Activated T-helper 2 cell treated with anti-CD3 and anti-CD28 coated beads, Interferon-gamma antibody, Interleukin-2, Interleukin-4, amounts not matched to agents 10 μg/mL and 5 μg/mL and 100 μg/mL, durations not matched to agents 14 hours and 24 hours and 36 hours (primary cell): ENCODE measurements at places on chromosomes 7 and 10. TPM values are rescaled to one million over a fixed set of nuclear protein-coding genes. Genes with fewer than 3 reads are reported as not detected.

The CNPY1 gene
- not detected in 2 replicates for total RNA-seq

DNA sequence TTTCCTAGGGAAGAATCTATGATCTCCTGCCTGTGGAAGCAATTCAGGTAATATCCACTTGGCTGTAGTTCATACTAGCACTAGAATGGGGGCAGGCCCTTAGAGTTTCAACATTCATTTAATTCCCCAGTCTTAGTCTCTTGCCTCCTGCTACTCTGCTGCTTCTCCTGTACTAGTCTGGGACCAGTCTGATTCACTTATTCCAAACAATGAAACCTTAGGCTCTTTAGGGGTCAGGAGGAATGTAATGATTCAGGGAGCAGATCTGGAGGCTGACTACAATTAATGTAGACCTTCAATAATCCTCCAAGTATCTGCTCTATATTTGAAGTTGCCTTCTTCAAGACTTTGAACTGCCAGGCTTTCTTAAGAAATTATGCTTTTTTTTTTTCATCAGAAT lies 101.8 kb downstream of the GNAT3 start:
- DNase-seq: no peak

- DNase-seq: no peak
These were observed 196.4 kb downstream of the FAM107B start for GRCh38 chr10:14578060-14578952.

GRCh38 chr7:43118313-43118712 lies 5.9 kb downstream of the HECW1 start:
- no peak for DNase-seq

The MPP7 gene
- total RNA-seq: 0.60 and 0.73 TPM in 2 replicates

- DNase-seq: no peak
These were observed 5.1 kb downstream of the PRXL2A start for GRCh38 chr10:80413271-80413996.

The HOXA4 gene
- total RNA-seq: not detected in 2 replicates

DNA sequence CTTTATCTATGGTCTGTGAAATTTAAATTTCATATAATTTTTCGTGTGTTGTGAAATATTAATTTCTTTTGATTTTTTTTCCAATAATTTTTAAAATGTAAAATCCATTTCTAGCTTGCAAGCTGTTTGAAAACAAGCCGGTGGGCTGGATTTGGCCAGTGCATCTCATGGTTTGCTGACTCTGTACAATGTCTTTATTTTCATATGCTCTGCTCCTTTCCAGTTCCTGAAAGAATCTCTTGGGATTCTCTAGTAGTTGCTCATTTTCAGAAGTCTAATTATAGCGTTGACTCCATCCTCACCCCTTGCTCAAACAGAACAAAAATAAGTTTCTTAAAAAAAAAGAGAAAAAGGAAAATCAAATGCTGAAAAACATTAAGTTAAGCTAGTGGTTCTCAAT lies 21.4 kb downstream of the UBN2 start:
- no peak for DNase-seq

The SUMF2 gene
- 153 and 158 TPM in 2 replicates for total RNA-seq

DNA sequence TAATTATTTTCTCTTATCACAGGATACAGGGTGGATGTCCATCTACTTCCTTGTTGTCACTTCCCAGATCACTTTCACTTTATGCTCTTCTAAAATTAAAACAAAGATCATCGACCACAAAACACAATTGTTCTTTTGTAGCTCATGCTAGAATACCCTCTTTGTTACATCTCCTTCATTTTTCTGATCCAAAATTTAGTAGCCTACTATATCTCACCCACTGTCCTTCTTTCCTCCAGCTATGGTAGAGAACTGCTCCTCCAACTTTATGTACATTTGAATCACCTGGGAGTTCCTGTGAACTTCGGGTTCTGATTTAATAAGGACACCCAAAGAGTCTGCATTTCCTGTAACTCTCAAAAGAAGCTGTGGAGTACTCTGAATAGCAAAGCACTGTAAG lies 1.2 kb upstream of the AHR start:
- no peak for DNase-seq

DNA sequence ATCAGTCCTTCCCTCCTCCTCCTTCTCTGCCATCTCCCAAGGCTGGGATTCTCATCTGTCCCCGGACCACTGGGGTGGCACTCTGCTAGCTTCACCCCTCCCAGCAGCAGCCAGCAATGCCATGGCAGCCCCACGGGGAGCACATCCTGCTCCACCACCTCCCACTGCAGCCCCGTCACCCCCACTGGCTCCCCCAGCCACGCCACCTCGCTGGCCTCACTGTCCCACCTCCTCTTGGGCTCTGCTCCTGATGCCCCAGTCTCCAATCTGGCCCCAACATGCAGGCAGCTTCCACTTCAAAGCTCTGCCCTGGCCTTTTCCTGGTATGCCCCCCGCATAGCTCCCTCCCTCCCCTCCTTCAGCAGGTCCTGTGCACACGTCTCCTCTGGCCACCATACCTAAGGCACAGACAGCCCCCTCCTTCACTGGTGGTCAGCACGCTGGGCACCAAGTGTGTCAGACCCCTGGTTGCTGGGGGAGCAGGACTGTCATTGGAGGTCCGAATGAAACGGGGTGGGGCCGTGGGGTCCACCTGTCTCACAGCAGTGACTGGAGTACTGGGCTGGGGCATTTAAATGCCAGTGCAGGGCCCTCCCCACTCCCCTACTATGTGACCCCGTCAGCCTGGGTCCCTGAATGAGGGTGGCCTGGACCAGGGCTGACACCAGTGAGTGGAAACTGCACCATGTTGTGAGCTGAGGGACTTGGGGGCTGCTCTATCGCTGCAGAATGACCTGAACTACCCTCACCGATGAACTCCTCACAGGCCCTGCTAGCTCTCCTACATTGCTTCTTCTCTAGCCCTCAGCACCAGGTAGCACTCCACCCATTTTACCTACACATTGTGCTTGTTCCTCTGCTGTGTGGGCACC lies 38.7 kb downstream of the RASGEF1A start:
- no peak for DNase-seq

The ACTA2 gene
- 11.3 and 11.9 TPM in 2 replicates for total RNA-seq

- no peak for DNase-seq
These were observed 243.1 kb upstream of the AOAH start for GRCh38 chr7:36967387-36967786.

DNA sequence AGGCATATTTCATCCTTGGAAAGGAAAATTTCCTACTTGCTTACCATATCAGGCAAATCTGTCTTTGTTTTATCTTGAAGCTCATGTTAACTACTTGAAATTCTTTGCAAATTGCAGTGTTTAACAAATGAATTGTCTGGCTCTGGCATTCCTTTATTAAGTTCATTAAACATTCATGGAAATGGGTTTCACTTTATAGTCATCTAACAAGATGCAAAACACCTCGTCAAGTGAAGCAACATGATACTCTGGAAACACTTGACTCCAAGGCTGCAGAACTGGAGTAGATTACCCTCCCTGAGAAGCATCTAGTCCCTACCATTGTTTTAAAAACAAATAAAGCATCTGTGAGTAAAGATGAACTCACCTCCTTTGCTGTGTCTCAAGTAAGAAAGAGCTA lies 1086.9 kb downstream of the NRG3 start:
- no peak for DNase-seq

The ARMC3 gene
- not detected in 2 replicates for total RNA-seq

The TUBAL3 gene
- not detected in 2 replicates for total RNA-seq

The BCCIP gene
- 110 and 114 TPM in 2 replicates for total RNA-seq

DNA sequence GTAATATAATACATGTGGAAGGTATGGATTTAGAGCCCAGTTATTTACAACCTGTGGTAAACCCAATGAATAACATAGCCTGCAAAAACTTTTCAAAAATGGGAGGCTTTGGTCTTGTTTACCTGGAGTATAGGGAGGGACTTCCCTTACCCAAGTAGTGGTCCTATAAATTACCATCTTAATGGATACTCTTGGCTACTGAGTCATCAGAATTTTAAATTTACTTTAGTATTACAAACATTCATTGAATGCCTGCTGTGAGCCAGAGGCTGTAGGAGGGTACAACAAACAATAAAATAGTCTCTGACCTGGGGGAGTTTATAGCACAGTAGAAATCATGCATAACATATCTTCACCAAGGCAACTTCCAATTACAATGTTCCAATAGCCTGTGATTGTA lies 365.1 kb downstream of the BBS9 start:
- no peak for DNase-seq

The GIMAP6 gene
- 25.8 and 29.4 TPM in 2 replicates for total RNA-seq

- DNase-seq: no peak
These were observed 431.8 kb downstream of the ZWINT start for GRCh38 chr10:55929291-55929690.

DNA sequence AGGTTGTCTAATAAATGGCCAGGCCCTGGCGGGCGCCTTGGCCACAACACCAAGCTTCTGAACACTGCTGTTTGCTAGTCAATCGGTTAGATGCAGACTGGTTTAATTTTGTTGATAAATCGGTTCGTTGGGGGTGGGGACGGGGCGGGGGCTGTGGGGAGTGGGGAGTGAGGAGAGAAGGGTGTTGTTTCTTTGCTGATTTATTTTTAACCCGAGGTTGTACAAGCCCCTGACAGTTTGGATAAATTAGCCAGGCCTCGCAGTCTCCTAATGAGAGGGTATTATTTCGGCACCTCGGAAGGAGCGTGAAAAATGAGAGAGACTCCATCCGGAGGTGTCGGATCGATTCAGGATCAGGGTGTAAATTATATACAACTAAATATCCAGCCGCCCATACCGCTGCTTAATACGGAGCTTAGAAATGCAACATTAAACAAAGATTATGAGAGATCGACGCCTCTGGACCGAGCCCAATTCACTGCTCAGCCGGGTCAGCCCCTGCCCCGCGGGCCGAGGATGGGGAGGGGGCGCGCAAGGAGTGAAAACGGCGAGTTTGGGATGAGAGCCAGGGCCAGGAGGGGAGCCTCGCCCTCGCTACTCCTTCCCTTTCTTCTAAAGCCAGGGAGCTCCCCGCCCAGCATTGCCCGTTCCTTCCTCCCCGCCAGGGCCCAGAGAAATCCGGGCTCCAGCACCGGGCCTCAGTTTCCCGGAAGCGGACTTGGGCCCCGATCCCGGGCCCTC lies 8.0 kb downstream of the UNCX start:
- no peak for DNase-seq

The CYTH3 gene
- total RNA-seq: 0.85 and 1.2 TPM in 2 replicates

DNA sequence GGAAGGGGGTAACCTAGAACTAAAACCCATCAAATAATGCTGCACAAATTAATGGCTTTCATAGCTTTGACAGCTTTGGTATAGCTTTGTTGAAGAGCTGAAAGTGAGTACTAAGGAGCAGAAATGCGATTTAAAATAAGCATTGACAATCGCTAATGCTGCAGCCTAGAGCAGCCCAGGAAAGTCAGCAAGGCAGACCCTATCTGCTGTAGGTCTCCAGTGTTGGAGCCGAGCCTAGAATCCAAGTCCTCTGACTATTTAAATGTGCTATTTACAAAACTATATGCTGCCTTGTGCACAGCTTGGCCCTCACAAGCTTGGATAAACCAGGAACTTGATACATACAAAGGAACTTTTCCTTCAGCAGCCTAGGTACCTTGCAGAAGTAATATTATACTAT lies 64.9 kb upstream of the ASAH2 start:
- DNase-seq: no peak

The TSPAN13 gene
- 1.3 and 2.0 TPM in 2 replicates for total RNA-seq

DNA sequence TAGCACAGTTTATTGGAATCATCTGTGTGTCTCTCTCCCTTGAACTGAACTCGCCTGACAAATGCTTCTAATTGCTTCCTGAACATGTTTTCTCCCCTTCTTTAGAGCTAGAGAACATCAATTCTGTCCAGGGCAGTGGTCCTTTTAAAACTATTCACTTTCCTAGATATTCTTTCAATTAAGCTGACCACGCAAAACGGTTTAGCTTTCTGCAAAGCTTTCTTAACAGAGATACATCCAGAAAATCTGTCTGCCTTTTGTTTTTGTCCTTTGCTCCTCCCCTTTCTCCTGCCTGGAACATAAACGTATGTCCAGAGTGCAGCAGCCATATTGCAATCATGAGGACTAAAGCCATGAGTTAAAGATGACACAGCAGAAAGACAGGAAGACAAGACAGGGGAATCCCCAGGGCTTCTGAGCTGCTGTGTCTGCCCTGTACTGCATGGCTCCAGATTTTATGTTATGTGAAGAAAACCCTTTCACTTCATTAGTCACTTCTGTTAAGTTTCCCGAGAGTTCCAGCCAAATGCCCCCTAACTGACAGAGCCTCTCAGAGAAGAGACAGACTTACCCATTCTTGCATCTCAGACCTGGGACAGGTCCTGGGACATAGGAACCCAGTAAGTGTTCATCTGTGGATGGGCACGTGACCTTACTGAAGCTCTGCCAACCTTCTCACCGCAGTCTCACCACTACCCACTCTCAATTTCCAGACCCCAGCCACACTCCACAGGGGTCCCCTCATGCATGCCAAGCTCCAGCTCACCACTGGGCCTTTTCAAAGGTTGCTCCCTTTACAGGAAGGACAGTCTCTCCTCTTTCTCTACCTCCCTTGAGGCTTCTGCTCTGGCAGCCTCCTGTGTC lies 35.0 kb upstream of the CPXM2 start:
- no peak for DNase-seq

The CYP3A5 gene
- total RNA-seq: not detected in 2 replicates

The BAMBI gene
- total RNA-seq: 0.16 TPM in 2 replicates

DNA sequence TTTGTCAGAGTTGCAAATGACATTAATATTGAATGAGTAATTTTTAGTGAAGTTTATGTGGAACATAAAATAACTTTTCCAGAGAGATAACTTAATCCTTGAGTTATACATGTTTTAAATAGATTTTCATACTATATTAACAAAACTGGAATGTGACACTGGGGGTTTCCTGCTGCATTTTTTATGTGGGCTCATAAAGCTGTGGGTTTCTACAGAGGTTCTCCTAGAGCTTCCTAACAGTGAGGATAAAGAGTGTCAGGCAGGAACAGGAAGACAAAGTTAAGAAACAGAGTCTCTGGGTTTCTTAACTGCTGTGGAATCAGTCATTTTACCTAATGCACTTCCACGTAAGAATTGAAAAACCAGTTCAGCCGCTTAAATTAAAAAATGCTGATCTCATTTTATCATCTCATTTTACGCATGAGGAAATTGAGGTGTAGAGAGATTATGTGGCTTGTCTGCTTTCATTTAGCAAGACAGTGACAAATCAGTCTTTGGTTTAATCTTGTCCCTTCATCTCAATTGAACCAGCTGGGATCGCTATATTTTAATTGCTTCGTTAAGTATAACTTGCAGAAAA lies 5.0 kb downstream of the CD36 start:
- DNase-seq: no peak

The ST8SIA6 gene
- not detected in 2 replicates for total RNA-seq

DNA sequence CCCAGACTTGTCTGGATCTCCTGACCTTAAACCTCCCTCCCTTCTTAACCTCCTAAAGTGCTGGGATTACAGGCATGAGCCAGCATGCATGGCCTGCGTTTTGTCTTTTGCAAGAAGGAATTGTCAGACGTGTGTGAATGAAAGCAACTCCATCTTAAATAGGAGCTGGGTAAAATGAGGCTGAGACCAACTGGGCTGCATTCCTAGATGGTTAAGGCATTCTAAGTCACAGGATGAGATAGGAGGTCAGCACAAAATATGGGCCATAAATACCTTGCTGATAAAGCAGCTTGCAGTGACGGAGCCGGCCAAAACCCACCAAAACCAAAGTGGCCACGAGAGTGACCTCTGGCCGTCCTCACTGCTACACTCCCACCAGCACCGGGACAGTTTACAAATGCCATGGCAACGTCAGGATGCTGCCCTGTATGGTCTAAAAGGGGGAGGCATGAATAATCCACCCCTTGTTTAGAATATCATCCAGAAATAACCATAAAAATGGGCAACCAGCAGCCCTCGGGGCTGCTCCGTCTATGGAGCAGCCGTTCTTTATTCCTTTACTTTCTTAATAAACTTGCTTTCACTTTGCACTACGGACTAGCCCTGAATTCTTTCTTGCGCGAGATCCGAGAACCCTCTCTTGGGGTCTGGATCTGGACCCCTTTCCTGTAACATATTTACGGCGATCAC lies 41.2 kb upstream of the SDK1 start:
- no peak for DNase-seq
